ENCODE measurements at places on chromosomes 2 and 18.

GRCh38 chr2:186569897-186570296 lies 20.0 kb upstream of the ITGAV start:
- no peak for DNase-seq

- DNase-seq: no peak
Observed at GRCh38 chr2:227482638-227483340, 10.8 kb downstream of the AGFG1 start.

- DNase-seq: no peak
Observed at GRCh38 chr18:1526991-1527390, 622.3 kb downstream of the ADCYAP1 start.

DNA sequence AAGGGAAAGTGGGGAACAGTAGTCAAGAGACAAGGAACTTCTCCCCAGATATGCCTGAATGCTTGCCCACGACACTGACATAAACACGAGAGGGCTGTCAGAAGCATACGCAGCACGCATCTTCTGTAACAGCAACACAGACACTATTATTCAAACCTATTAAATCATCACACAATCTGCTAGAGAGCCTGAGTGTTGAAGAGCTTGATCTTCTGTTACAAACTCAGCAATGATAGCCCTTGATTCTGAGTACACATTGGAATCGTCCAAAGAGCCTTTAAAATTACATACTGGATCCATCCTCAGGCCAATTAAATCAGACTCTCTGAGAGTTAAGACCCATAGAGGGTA lies 111.6 kb downstream of the ZNF521 start:
- no peak for DNase-seq

GRCh38 chr18:50622865-50623393 lies 63.0 kb downstream of the MAPK4 start:
- no peak for DNase-seq

DNA sequence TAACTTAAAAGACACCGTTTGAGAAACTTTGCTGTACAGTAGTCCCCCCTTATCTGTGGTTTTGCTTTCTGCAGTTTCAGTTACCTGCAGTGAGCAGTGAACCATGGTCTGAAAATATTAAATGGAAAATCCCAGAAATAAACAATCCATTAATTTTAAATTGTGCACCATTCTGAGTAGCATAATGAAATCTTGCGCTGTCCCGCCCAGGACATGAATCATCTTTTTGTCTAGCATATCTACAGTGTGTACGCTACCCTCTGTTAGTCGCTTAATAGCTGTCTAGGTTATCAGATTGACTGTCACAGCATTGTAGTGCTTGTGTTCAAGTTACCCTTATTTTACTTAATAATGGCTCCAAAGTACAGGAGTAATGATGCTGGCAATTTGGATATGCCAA lies 6.1 kb downstream of the ARPC2 start:
- no peak for DNase-seq

- no peak for DNase-seq
Observed at GRCh38 chr2:153294199-153294786, 184.3 kb downstream of the RPRM start.

- DNase-seq: no peak
Observed at GRCh38 chr2:85312404-85312803, 15.4 kb downstream of the TGOLN2 start.

DNA sequence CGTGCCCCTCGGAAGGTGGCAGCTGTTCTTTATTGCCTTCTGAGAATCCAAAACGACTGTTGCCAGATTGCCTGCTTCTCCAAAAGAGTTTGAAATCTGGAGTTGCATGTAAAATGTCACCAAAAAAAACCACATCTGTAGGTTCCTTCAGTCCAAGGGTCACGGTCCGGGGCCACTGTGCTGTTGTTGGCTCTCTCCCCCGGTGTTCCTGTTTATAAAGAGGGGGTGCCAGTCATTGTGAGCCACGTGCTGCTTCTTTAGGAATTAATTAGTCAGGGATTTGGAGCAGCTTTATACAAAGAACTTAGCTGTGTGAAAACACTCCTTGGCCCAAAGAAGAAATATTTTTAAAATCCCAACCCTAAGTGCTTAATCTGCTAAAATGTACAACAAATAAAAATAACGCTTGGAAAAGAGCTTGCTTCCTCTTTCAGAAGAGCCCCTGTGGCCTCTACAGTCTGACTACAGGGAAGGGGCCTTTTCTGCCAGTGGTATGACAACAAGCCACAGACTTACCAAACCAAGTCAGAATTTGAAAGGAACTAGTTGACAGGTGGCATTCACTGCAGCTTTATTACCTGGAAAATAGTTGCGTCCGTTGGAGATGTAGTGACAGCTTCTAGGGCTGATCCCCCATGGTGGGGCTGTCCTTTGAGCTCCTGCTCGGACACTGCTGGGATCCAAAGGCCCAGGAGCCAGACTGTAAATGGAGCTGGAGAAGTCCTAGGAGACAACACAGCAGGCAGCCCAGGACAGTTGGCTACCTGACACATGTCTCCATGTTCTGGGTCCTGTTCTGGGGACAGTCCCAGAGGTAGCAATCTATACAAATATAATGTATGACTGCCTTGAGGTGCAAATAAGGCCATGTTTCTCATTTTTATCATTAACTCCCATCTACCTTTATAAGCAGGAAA lies 84.5 kb upstream of the SLC1A4 start:
- DNase-seq: no peak

DNA sequence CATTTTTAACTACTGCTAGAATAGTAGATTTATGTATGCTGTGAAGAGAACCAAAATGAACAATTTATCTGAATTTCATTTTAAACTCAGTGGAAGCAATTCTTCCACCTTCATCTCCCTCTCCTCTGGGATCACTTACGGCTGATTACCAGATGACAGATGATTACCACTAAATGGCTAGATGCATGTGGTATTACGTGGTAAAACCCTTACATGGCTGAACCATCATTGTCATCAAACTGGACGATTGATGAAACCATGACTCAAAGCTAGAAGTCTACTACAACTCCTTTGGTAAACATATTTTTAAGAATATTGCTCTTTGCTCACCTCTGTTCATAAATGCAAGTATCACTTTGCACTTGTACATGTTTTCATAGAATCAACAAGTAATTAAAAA lies 48.5 kb upstream of the DOCK10 start:
- DNase-seq: no peak

DNA sequence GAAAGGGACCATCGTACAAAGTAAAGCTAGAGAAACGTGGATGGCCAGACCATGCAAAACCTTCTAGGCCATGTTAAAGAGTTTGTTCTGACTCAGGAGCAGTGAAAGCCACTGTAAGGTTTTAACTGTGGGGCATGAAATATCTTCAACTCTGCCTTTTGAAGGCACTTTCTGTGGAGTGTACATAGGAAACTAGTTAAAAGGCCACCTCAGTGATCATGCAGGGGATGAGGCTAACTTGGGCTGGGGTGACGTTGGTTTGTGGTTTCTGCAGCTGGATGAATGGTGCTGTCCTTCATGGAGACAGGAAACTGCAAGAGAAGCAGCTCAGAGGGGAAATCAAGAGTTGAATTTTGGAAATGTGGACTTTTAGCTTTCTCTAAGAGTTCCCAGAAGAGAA lies 190.7 kb downstream of the CDCA7 start:
- DNase-seq: no peak

DNA sequence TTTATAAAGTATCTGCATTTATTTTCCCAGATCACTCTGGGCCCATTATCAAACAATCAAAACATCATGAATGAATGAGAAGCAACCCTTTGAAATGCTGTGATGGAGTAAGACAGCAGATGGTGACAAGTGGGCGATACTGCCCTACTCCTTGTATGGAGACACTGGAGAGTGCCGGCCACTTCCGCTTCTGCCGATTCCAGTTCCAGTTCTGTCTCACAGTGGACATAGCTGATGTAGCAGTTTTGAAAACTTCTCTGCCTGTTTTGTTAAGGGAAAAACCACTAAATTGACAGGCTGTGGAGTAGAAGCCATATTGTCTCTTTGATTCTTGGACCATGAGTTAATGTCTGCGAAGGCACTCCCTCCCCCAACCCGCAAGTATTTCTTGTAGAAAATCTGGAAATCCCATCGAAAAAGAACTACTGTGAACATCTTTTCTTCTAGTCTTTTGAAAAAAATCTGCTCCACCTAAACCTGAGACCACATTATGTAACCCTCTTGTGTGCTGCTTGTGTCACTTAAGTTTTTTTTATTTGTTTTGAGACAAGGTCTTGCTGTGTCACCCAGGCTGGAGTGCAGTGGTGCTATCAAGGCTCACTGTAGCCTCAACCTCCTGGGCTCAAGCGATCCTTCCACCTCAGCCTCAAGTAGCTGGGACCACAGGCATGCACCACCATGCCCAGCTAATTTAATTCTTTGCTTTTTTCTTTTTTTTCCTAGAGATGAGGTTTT lies 133.5 kb downstream of the TANC1 start:
- DNase-seq: no peak

GRCh38 chr18:56224669-56225561 lies 413.5 kb downstream of the TXNL1 start:
- no peak for DNase-seq

GRCh38 chr2:168712053-168712452 lies 90.4 kb upstream of the NOSTRIN start:
- DNase-seq: no peak

DNA sequence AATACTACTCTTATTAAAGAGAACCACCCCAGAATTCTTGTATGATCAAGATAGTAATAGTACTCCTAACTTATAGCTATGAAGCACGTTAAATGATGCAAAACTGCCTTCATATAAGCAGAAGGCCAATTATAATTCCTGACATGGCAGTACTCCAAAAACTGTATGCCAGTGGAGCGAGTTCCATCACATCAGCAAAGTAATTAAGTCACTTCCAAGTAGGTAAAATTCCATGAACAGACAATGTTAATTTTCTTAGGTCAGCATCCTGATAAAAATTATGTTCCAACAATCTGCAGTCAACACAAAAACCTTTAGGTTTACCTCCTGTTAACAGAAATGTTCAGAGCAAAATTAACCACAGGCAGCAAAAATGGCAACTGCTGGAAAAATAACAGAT lies 136.7 kb downstream of the CDH2 start:
- no peak for DNase-seq

DNA sequence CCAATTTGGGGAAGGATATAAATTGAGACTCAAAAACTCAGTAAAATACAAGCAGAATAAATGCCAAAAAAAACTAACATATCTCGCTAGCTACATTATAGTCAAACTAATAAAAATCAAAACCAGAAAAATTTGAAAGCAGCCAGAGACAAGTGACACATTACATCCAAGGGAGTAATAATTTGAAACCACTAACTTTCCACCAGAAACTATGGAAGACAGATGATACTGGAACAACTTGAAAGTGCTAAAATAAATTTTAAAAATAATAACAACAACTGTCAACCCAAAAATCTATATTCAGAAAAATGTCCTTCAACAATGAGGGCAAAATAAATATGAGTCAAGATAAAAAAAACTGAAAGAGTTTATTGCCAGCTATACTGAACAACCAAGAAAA lies 110.7 kb downstream of the EVA1A start:
- no peak for DNase-seq
